ENCODE measurements at places on chromosomes 2 and 18.
A peak's percentile ranks its signal among the peaks of the same experiment; 100 is the strongest.

GRCh38 chr2:31654241-31654640 is 73.5 kb upstream of the SRD5A2 start:
- DNase-seq = no peak

- DNase-seq = no peak
Measured at GRCh38 chr2:237283131-237283928, 130.6 kb downstream of the COL6A3 start.

DNA sequence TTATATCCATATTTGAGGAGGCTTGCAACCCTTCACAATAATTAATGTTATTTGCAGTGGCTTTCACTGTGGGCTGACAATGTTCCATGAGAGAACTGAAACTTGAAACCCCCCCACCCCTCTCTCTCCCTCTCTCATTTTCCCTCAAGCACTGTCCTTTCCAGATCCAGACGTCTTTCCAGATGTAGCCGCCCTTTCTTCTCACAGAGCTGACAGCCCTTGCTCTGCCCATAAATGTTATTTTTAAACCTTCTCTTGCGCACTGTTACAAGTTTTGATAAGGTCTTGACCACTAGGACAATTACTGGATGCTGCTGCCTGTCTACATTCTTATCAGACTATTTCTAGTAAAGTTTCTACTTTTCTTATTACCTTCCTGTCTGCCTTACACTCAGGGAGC is 91.4 kb upstream of the LINC00305 start:
- DNase-seq = no peak

- no peak for DNase-seq
Measured at GRCh38 chr2:38153476-38154135, 77.7 kb upstream of the CYP1B1 start.

DNA sequence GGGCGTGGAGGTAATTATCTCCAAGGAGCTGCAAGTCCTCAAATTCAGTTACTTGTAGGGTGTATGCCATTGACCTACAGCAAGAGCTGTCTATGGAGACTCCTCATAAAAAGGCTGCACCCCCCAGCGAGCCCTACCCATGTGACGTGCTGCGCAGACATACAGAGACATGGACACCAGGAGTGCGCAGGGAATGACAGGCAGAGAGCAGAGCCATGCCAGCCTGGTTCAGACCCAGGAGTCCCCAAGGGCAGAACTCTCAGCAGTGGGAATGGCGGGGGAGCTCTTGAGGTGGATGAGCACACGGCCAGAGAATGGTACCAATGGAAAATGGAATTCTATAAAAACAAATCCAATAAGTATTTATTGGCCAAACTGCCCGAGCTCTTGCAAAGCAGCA is 310.1 kb downstream of the MYCN start:
- no peak for DNase-seq

DNA sequence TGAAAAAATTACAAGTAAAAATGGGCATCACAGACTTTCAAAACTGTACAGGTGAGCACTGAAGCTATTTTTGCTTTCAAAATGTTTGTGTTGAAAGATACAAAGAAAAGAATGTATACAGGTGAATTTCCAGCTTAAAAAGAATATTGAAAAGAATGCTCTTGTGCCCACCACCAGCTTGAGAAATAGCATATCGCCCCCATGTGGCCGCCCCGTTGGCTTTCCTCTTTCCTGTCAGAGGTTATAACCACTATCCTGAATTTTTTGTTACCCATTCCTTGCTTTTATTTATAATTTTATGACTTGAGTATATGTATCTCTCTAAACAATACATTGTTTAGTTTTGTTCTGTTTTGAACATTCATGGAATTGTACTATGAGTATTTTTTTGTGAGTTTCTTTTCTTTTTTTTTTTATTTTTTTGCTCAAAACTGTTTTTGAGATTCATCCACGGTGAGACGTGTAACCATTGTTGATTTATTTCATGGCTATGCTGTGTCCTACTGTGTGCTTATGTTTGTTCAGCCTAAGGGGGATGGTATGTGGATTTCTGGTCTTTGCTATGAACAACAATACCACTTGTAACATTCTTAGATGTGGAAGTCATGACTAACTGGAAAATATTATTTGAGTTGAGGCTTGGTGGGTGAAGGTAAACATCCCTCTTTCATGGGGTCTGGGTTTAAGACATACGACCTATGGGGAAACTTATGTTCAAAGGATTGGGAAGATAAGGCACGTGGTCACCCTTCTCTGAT is 11.6 kb downstream of the TRPM8 start:
- no peak for DNase-seq

GRCh38 chr2:70658476-70658875 is 104.8 kb upstream of the TGFA start:
- no peak for DNase-seq

- no peak for DNase-seq
Measured at GRCh38 chr2:95301876-95302641, 4.9 kb downstream of the KCNIP3 start.

- DNase-seq = no peak
Measured at GRCh38 chr18:48919547-48919946, 31.2 kb downstream of the SMAD7 start.

DNA sequence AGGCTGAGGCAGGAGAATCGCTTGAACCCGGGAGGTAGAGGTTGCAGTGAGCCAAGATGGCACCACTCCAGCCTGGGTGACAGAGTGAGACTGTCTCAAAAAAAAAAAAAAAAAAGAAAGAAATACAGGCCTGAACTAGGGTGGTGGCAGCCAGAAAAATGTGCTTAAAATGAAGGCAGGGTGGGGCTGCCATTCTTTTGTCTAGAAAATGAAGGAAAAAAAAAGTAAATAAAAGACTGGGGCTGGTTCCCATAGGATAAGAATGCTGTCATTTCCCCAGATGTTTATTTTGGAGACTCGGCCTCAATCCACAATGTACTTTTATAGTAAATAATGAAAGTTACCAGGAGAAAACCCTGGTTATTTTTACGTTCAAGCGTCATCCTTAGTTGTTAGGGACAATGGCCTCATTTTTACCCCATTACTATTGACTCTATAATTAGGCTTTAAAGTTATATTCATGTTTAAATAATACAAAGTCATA is 58.9 kb downstream of the ATP8B1 start:
- DNase-seq = peak; percentile 20

- no peak for DNase-seq
Measured at GRCh38 chr2:233185963-233186362, 65.5 kb upstream of the ATG16L1 start.

- no peak for DNase-seq
Measured at GRCh38 chr2:16747257-16747656, 81.6 kb upstream of the CYRIA start.

DNA sequence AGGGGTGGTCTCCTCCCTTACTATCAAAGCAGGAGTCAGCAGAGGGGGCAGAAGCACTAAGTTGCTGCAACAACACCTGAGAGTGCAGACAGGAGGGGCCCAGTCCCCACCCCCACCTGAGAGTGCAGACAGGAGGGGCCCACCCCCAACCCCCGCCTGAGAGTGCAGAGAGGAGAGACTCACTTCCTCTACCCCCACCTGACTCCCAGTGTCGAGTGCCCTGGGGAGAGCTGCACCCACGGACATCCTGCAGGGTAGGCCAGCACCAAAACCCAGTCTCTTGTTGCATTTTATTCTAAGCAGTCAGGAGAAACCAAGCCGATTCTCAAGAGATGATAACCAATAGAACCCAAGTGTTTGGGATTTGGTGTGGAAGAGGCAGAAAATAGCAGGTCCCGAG is 78.4 kb downstream of the NAPG start:
- no peak for DNase-seq

GRCh38 chr18:6941996-6942395 is 175.6 kb downstream of the LAMA1 start:
- DNase-seq = no peak

- DNase-seq = no peak
Measured at GRCh38 chr2:74399785-74400184, 19.7 kb upstream of the DCTN1 start.

- DNase-seq = no peak
Measured at GRCh38 chr2:124325667-124326440, 300.8 kb downstream of the CNTNAP5 start.

- no peak for DNase-seq
Measured at GRCh38 chr2:37920570-37920969, 4.5 kb upstream of the RMDN2 start.

DNA sequence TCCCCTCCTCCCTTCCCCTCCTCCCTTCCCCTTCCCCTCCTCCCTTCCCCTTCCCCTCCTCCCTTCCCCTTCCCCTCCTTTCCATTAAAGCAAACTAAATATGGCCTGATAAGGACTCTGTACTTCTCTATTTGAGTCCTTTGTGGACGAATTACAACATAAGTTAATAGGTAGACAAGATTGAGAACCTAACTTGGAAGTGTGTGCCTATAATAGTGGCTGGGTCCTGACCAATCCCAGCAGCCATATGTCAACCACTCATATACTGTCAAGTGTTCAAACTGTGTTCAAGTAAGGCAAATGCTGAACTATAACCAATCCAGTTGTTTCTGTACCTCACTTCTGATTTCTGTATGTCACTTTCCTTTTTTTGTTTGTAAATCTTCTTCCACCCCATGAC is 97.1 kb upstream of the RBMS1 start:
- DNase-seq = no peak

DNA sequence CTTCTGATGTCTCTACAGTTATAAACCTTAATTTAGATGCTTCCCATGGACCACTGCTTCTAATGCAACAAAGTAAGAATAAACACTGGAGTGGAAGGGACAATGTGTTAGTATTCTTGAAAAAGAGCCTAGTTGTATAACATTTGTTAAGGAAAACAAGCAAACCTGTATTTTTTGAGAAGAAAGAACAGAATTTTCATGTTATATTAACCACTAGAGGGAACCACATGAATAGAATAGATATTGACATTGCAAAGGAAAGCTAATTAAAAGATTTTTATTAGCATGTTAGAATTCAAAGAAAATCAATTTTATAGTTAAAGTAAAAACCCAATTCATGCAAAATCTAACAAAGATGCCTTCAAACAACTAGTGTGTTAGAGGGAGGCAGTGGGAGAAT is 151.2 kb upstream of the BARD1 start:
- DNase-seq = no peak

GRCh38 chr2:62934517-62934916 is 116.1 kb upstream of the OTX1 start:
- DNase-seq = no peak

- no peak for DNase-seq
Measured at GRCh38 chr2:12399240-12399639, 317.5 kb upstream of the TRIB2 start.

- DNase-seq = no peak
Measured at GRCh38 chr2:121294881-121295840, 10.2 kb upstream of the TFCP2L1 start.

- DNase-seq = no peak
Measured at GRCh38 chr2:885230-886071, 65.2 kb upstream of the SNTG2 start.

All from NCI-H1930 (cell line).